ENCODE measurements at places on chromosomes 5 and 9.

DNA sequence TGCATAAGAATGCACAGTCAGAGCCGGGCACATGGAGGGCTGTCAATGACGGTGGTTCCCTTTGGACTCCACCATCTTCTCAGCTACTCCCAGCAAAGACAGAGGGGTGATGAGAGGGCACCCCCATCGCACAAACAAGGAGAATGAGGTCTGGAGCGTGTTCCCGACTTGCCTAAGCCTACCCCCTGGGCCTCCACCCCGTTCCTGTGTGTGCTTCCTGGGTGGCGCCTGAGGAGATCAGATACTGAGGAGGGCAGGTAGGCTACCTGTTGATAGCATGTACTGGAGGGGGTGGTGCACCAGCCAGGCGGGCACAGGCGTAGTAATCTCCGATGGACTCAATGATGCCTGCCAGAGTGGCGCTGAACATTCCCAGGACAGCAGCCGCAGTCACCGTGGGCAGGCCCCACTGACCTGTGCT, 4.1 kb downstream of the SLC23A1 start:
- no peak for DNase-seq

GRCh38 chr5:96143450-96143849, 181.8 kb upstream of the ELL2 start:
- no peak for DNase-seq

GRCh38 chr5:176959051-176959450, 47.5 kb downstream of the UIMC1 start:
- DNase-seq: no peak

- no peak for DNase-seq
Observed at GRCh38 chr5:138601444-138601843, 26.2 kb upstream of the HSPA9 start.

GRCh38 chr5:4533457-4534105, 606.5 kb upstream of the ADAMTS16 start:
- DNase-seq: no peak

DNA sequence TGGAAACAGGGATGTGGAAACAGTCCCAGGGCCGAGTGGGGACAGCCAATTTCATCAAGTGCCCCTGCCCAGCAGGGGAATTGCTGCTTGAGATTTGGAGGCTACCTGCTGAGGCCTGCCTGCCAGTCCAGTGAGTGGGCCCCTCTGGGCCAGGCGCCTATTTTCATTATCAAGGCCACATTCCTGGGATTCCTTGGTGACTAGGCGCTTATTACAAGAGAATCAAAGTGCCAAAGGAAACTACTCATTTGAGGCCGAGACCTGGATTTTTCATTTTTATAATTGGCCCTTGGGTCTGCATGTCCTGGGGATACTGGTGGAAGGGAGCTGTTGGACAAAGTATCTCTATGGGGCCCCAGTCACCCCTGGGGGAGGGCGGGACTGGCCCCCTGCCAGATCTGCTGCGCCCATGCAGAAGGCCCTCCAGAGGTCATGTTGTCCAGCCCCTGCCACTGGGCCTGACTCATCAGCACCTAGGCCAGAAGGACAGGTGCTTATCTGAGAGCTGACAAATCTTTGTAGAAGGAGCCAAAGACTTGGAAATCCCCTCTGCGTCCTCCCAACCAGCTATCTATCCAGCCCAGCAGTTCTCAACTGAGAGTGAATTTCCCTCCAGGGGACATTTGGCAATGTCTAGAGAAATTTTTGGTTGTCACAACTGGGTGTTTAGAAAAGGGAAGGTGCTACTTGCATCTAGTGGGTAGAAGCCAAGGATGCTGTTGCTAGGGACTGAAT, 45.6 kb downstream of the FOXI1 start:
- DNase-seq: peak; percentile 23

GRCh38 chr9:77975806-77976205, 55.8 kb downstream of the GNAQ start:
- no peak for DNase-seq

DNA sequence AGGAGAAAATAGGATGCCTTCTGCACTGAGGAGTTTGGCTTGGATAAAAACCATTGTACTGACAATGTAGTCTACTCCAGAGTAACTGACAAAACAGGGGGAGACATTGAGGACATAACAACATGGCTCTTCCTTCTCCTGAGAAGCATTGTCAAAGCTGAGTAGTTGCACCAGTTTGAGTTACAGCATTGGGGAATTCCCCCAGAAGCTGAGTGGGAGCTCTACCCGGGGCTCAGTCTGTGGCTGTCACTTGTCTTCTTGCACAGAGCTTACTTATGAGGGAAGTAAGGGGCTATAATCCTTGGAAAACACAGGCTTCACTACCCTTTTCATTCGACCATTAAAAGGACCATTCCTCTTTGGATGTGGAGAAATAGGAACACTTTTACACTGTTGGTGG, 21.2 kb downstream of the HSPB3 start:
- no peak for DNase-seq

DNA sequence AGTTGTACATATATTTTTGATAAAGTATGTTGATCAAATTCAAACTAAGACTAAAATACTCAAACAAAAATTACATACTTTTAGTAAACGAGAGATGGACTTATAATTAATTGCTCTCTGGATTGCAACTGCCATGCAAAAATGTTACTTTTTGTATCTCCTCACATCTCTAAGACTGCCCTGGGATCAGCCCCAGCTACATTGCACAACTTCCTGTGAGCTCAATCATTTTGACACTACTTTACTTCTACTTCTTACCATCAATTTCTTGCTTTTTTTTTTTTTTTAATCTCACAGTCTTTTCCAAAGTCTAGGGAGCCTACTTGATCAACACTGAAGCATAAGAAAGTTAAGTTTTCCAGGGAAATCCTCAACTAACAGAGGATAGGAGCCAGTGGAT, 506.0 kb upstream of the CDH10 start:
- no peak for DNase-seq

- no peak for DNase-seq
Observed at GRCh38 chr5:53678981-53679660, 118.7 kb downstream of the NDUFS4 start.

- no peak for DNase-seq
Observed at GRCh38 chr5:50745221-50745910, 78.9 kb downstream of the PARP8 start.

- DNase-seq: no peak
Observed at GRCh38 chr5:157816682-157817386, 42.1 kb downstream of the CLINT1 start.

DNA sequence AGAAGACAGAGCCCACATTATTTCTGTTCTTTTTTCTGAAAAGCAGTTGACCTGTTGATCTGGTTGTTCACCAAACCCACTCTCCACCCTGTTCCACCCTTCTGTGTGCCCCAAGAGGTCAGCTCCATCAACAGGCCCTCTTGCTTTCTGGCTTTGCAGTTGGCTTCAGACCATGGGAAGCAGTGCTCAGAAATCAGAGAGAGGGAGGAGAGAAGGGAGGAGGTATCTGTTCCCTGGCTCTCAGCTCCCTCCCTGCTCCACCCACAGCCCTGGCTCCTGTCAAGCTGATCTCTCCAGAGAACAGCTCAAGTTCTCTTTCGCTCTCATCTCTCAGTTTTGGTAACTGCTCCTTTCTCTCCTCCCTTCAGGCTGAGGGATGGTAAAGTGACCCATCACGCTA, 144.2 kb upstream of the RAI14 start:
- no peak for DNase-seq

DNA sequence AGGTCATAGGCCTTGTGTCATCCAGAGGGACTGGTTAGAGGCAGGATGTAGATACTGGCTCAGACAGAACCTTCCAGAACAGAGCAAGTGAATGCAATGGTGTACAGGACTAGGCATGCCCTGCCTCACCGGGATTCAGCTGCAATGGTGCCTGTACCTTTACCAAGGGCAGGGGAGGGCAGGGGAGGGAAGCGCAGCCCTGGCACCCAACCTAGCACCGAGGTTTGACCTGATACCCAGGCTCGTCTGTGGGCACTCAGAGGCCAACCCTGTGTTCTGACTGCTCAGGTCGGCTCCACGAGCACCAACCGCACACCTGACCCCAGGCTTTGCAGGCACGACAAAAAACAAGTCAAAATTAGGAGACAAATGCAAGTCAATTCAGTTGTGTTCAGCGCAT, 47.3 kb upstream of the GFPT2 start:
- DNase-seq: no peak

DNA sequence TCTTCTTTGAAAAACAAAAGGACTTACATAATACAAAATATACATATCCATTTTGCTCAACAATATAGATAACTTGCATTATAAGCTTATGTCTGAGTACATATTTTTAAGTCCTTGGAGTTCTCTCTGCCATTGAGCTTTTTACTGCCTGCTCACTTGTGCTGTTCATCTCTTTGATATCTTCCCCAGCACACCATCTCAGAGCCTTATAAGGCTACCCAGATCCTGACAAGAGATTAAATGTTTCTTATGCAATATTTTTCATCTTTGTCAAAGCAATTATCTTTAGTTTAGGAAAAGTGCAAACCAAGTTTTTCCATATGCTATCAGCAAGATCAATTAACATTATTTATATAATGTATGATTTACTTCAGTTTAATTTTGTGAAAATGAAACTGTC, 60.7 kb upstream of the ITGA1 start:
- no peak for DNase-seq

- no peak for DNase-seq
Observed at GRCh38 chr9:113566016-113566711, 102.6 kb downstream of the RGS3 start.

DNA sequence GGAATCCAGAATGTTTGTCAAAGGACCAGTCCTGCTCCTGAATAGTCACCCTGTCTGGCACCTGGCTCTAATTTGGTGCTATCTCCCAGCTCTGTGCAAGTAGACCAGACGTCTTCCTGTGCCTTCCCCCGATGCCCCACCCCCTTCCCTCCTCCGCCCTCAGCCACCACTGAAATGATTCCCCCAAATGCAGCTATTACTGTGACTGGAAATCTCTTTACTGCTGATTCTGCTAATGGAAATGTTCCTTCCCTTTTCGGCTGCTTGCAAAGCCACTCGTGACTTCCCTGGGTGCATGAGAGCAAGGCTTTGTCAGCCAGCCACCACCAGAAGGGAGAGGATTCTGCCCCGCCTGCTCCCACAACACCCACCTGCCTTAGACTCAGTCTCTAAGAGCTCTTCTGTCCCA, 11.4 kb downstream of the ASTN2 start:
- no peak for DNase-seq
